ENCODE measurements at places on chromosomes 7 and 10.
A peak's percentile ranks its signal among the peaks of the same experiment; 100 is the strongest.

GRCh38 chr10:118563373-118563890 lies 32.0 kb downstream of the PRLHR start:
- DNase-seq: no peak

- DNase-seq: no peak
Observed at GRCh38 chr7:51070151-51070550, 246.5 kb downstream of the COBL start.

DNA sequence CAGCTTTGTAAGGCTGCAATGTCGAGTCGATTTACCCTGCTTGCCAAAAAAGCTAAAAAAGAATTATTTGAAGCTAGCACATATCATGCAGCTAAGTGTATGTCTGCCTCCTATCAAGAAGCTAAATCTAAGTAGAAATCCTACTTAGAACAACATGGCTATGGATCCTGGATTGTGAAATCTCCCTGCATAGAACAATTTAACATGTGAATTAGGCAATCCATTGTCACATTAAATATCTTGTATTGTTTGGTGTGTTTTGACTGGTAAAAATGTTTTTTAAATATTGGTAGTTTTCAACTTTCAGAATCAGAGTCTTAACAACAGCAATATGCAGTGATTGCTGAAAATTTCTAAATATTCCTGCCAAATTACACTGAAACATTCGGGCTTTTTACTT lies 73.3 kb downstream of the SKIDA1 start:
- DNase-seq: no peak

DNA sequence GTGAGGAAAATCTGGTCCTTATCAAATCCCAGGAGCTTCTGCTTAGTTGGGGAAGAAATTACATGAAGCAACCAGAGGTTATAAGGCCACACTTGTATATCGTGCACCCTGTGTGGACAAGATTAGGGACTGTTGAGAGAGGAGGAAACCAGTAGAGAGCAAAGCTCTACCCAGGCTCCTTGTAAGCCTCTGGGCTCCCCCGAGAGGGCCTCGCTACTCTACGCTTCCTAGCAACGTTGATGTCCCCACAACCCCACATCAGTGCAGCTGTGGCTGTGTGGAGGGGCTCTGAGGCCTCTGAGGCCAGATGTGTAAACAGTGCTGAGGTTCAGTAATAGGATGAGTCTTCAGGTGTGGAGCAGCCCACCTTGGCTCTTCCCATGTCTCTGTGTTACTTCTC lies 16.0 kb downstream of the HIF1AN start:
- DNase-seq: no peak

DNA sequence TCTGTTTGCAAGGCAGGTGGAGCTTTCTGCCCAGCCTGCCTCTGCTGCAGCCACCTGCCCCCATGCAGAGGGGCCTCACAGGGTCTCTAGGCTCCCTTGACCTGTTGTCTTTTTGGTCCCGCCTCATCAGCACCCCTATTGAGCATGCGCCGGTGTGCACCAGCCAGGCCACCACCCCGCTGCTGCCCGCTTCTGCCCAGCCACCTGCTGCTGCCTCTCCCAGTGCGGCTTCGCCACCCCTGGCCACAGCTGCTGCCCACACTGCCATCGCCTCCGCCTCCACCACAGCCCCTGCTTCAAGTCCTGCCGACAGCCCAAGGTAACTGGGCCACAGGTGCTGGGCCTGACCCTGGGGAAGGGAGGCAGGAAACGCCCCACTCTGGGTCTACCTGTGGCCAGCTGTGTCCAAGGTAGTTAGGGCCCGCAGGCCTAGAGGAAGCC lies 38.1 kb downstream of the LDB3 start:
- no peak for DNase-seq

DNA sequence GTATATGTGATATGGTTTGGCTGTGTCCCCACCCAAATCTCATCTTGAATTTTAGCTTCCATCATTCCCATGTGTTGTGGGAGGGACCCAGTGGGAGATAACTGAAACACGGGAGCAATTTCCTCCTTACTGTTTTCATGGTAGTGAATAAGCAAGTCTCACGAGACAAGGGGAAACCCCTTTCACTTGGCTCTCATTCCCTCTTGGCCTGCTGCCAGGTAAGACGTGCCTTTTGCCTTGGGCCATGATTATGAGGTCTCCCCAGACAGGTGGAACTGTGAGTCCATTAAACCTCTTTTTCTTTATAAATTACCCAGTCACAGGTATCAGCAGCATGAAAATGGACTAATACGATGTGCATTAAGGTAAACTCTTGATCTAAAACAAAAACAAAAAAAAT lies 357.1 kb upstream of the AOAH start:
- DNase-seq: no peak

- no peak for DNase-seq
Observed at GRCh38 chr7:22230238-22230637, 126.7 kb downstream of the RAPGEF5 start.

- DNase-seq: no peak
Observed at GRCh38 chr7:119408596-119408995, 864.4 kb upstream of the KCND2 start.

- no peak for DNase-seq
Observed at GRCh38 chr7:102843850-102844249, 69.0 kb upstream of the LRRC17 start.

DNA sequence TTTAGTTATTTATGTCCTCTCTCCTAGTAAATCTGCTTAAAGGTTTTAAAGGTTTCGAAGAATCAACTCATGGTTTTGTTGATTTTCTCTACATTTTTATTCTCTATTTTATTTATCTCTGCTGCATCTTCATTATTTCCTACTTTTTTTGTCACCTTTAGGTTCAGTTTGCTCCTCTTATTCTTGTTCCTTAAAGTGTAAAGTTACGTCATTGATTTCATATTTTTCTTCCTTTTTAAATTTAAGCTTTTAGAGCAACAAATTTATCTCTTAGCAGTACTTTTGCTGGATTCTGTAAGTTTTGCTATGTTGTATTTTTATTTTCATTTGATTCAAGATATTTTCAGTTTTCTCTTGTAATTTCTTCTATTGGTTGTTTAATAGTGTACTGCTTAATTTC lies 10.7 kb downstream of the MYO3A start:
- no peak for DNase-seq

DNA sequence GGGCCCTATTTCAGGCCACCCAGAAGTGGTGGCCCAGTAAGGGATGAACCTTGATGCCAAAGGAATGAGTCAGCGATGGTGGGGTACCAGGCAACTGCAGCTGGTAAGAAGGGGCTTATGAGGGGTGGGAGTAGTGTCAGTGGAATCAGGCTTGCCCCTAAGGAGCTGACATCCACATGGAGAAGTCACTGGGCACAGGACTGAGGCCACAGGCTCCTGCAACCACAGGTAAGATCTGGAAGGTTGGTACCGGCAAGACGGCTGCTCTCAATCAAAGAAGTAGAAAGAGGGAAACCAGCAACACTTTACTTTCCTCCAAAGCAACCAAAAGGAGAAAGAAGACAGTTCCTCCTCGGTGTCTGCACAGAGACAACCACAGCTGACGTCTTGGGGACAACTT lies 2.5 kb downstream of the GCK start:
- no peak for DNase-seq

- no peak for DNase-seq
Observed at GRCh38 chr10:131670341-131670740, 230.5 kb upstream of the PPP2R2D start.

GRCh38 chr10:59677253-59677831 lies 32.3 kb downstream of the SLC16A9 start:
- no peak for DNase-seq

GRCh38 chr10:67036808-67037207 lies 111.0 kb downstream of the LRRTM3 start:
- no peak for DNase-seq

GRCh38 chr7:139936760-139937310 lies 107.8 kb downstream of the TBXAS1 start:
- DNase-seq: no peak

DNA sequence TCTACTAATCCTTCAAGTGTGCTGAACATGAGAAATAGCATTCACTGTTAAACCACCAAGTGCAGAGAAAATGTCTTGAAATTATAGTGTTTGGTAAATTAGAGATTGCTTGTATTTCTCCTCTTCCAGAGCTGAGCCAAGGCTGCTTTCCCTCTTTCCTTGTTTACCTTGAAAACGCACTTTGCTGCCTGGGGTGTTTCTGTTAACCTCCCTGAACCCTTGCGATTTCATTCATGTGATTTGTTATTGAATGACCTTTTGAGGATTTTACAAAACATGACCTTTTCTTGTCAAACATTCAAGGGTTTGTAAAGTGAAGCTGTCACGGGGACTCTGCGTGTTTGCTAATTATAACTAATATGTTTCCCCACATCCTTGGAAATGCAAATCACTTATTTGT lies 169.4 kb downstream of the LRMDA start:
- no peak for DNase-seq

GRCh38 chr7:99374111-99375064 lies at the start of gene ARPC1B:
ARPC1B (plus strand) TSS chr7:99374730; CDS start chr7:99385715, 10,985 bp downstream.
- peak; percentile 71 for DNase-seq

GRCh38 chr10:124724279-124725027 lies 19.7 kb downstream of the FAM53B start:
- no peak for DNase-seq

DNA sequence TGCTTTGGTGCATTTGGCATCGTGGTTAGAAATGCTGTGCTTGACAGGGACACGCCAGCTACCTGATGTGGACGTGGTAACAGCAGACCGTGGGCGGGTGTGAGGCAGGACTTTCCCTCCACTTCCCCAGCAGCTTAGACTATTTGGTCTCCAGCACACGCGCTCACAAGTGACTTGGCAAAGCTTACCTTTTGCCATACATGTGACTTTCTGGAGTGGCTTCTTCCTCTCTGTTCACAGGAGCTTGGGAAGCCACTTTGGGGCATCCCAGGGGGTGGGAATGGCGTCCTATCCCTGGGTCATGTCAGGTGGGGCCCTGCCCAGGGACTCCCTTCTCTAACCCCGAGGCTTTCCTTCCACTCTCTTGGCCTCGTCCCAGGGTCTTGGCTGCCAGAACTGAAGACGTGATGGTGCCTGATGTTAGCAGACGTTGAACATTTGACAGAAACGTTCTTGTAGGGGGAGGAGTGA lies 228.7 kb upstream of the KLF6 start:
- DNase-seq: no peak

DNA sequence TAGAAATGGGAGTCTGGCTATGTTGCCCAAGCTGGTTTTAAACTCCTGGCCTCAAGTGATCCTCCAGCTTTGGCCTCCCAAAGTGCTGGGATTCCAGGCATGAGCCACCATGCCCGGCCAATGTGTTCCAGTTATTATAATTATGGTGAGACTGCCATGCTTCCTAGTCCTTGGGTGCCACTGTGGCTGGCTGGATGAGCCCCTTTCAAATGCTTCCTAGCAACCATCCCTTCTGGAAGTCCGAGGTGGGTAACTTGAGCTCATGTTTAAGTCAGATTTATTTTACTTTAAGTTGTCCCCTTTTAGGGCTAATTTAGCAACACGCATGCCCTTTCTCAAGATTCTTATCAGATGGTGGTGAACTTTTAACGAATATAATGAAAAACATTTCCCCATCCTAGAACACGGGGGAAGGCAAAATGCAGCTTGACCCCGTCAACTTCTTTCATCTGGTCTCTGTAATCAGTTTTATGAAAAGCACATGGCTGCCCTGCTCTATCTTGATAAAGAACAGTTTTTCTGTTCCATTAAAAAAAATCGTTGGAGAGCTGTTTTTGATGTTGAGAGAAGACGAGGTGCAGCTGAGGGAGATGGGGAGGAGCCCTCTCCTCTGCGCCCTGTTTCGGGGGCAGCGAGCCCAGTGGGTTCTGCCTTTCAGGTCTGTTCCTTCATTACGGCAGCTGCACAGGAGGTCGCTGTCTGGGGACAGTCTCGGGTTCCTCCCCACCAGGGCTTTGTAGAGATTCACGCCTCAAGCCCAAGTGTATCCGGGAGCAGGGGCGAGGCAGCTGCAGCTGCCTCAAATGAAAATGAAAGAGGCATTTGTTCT lies 61.0 kb upstream of the MKI67 start:
- DNase-seq: no peak

GRCh38 chr10:120996456-120997034 lies 145.4 kb downstream of the WDR11 start:
- no peak for DNase-seq

DNA sequence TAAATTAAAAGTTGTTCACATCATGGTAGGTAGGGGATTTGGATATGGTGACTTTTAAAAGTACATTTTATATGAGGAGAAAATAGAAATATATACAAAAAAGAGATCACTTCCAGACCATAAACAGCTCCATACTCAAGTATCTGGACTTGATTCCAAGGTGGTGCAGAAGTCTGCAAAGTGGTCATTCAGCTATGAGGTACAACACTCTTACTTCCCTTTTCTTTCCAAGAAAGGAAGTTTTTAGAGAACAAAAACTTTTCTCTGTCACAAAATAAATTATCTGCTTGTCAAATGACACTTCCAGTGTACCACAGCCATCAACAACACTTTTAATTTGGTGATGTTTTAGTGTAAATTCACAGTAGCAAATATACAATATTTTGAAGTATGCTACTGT lies 1013.5 kb downstream of the GATA3 start:
- DNase-seq: no peak

DNA sequence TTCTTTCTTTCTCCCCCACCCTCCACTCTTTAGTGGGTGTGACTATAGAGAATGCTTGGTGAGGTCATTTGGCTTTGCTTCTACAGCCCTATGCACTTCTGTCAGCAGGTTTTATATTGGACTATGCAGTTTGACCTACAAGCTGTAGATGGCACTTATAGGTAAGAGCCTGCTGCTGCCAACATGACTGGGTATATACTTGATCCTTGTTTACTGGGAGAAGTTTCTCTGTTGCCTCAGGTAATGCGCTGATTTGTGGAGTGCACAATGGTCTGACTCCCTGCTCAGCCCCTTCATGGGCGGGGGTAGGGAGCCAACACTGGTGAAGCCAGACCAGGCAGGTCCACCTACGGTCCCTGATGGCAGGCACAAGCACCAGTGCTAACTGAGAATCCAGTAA lies 33.7 kb upstream of the C7orf33 start:
- DNase-seq: no peak

DNA sequence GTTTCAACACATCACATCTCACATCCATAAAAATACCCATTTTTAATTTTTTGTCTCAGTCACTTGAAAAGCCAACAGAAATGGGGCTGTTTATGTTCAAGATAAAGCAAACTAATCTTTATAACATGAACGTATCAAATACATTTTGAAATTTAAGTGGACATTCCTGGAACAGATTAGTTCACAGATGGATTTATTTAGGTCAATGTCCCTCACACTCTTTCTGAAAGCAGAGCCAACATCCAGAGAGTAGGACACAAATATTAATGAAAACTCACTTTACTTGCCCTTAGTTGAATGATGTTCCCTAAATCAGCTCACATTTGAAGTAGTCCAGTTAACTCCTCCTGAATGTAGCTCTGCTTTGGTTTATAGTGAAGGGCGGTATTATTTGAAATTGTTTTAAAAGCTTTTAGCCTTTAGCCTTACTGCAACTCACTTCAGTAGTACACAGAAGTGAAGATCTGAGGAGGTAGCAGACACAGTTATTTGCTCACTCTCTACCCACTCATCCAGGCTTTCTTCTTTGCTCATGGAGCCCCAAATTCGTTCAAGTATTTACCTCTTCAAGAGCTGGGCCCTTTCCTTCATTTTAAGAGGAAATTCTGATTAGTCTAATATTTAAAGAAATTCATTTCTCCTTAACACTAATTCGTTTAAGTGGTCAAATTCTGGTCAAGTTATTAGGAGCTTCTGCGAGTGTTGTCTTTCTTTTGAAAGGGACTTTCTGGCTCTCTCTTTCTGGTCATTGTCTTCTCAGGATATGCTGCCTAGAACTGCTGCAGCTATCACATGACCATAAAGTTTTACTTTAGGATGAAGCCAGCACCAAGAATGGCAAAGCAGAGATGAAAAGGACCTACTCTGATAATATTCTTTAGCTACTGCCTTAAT lies 180.6 kb upstream of the AGR3 start:
- DNase-seq: no peak

Data from stimulated activated CD4-positive, alpha-beta T cell treated with anti-CD3 and anti-CD28 coated beads, Interleukin-1b, Interleukin-23, amount 100 ng/mL, for 1 hour (primary cell).